ENCODE measurements at places on chromosomes 16 and 17.

GRCh38 chr16:87806261-87806640, 40.5 kb upstream of the KLHDC4 start:
- DNase-seq: no peak

DNA sequence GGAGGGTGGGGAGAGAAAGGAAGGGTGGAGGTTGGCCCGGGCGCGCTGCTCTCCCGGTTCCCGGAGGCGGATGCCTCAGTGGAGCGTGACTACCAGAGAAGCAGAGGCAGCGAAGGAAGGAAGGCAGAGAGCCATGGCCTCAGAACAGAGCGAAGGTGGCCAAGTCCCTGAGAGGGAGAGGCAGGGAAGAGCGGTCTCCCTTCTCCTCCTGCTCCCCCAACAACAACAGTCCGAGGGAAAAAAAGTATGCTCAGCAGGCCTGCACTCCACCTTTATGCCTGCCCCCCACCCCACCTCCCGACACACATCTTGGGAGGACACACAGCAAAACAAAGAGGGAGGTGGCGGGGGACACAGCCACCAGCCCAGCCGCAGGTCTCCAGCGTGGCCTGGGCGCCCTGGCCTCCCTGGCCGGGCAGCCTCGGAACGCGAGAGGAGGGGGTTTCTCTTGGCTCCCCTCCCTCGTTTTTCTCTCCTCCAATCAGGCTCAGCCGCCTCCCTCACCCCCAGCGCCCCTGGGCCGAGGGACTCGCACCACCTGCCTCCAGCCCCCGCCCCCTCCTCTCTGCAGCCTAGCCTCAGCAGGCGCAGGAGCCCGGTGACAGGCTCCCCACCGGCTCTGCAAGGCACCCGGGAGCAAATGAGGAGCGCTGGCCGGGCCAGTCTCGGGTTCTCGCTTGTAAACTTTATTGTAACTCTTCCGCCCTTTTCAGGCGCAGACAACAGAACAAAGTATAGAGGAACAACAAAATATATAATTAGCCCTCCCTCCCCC, 1.1 kb upstream of the HOXB7 start:
- no peak for DNase-seq

GRCh38 chr17:44220213-44221083, 973 bp upstream of the UBTF start:
- DNase-seq: no peak

- peak; percentile 80 for DNase-seq
These were observed 15.2 kb downstream of the RPTOR start for GRCh38 chr17:80559825-80560251.

DNA sequence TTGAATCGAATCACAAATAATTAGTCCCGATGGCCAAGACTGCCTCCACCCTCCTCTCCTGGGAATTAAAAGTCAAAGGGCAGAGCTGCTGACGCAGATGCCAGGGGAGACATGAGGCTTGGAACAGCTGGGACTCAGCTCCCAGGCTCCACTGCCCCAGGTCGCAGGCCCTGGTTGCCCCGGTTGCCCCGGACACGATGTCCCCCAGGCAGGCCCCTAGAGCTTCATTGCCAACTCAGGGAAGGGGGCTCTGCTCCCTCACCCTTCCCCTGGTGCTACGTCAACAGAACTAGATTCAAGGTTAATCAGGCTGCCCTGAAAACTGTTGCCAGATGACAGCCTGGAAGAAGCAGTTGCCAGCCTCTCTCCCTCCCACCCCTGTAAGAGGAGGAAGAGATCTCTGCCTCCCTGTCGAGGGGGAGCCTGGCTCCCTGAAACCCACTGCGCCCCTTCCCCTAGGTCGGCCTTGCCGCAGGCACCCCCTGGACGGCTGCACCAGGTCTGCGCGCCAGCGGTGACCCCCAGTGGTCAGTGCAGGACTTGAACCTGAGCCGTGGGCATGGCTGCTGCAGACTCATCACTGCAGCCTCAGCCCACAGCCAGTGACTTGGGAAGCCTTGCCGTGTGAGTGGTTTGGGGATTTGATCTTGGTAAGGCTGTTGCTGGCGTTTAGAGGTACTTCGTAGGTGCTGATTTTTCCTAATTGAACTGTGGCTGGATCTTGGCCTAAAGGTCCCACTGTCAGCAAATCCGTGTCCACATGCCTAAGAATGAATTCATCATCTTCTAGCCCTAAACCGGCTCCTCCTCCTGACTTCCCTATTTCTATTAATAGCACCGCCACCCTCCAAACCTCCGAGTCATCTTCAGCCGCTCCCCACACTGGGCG, 84.1 kb upstream of the TOB1 start:
- DNase-seq: peak; percentile 63

DNA sequence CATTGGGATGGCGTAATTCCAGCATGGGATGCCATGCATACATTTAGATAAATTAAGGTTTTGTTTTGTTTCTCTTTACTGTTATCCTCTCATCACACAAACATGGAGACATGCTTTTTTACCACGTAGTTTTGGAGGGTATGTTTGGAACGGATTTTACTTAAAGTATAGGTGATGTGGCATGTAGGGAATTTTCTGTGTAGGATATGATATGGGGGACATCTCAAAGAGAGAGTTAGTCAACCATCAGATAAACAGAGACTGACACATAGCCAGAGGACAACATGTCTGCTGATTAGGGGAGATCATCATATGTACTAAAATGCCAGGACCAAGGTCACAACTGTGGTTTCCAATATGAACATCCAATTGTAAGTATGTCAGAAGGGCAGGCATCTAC, 503.9 kb downstream of the HAPSTR1 start:
- no peak for DNase-seq

GRCh38 chr17:66733759-66734158, 101.2 kb upstream of the CACNG5 start:
- no peak for DNase-seq

- no peak for DNase-seq
These were observed 4.8 kb upstream of the GLG1 start for GRCh38 chr16:74611721-74612120.

DNA sequence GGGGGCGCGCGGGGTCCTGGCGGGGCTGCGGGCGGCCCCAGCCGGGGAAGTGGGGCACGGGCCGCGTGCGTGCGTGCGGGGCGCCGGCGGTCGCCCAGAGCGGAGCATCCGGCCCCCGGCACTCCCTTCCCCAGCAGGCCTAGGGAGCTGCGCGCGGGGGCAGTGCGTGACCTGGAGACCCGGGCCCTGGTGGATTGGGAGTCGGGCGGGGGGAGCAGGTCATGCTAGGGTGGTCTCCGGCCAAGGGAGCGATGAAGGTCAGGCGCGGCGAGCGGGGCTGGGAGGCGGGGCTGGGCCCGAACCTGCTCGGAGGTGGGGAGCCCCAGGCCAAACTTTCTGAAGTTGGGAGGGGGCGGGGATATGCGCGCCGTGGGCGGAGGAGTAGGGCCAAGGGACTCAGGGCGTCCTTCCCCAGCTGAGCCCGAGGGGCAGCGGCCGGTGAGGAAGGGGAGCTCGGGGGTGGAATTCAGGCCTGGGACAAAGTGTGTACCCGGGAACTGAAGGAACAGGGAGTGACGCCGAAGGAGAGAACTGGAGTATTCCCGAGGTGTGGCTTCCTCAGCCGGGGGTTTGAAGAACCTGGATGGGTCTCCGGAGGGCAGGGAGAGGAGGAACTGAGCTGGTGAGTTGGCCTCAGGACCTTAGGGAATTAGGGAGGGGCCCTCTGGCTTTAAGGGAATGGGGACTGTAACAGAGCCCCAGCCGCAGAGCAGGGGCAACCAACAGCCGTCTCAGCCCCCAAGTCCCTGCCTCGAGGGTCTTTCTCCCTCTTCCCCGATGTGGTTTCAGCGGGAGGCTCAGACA, 589 bp downstream of the XYLT2 start:
- DNase-seq: no peak

DNA sequence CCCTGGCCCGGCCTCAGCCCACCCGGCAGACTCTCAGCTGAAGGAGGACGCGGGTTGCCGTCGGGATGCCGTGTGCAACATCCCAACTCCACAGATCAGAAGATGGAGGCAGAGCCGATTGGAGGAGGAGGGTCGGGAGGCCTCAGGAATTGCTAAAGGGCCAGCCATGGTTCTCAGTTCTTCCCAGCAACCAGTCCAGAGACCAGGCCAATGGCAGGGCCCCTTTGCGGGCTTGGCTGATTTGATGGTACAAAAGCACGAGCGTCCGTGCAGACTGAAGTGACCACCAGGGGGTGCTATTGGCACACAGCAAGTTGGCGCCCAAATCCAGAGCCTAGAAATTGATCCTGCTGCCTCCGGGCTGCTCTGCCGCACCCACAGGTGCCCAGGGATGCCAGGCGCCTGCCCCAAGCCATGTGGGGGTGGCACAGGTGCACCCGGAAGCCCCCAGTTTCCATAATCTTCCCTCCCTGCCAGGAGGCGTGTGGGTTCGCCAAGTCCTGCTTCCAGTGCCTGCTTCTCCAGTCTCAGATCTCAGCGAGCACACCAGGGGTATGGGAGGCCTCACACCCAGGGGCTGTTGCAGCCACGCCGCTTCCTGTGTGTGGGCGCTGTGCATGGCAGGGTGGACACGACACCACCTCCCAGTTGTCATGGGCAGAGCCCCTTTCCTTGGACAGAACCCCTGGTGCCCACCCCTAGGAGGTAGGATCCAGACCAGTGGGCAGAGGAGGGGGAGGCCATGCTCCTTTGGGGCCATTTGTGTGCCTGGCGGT, 7.1 kb upstream of the TEX19 start:
- DNase-seq: no peak

GRCh38 chr17:32943206-32943605, 15.3 kb downstream of the TMEM98 start:
- no peak for DNase-seq

DNA sequence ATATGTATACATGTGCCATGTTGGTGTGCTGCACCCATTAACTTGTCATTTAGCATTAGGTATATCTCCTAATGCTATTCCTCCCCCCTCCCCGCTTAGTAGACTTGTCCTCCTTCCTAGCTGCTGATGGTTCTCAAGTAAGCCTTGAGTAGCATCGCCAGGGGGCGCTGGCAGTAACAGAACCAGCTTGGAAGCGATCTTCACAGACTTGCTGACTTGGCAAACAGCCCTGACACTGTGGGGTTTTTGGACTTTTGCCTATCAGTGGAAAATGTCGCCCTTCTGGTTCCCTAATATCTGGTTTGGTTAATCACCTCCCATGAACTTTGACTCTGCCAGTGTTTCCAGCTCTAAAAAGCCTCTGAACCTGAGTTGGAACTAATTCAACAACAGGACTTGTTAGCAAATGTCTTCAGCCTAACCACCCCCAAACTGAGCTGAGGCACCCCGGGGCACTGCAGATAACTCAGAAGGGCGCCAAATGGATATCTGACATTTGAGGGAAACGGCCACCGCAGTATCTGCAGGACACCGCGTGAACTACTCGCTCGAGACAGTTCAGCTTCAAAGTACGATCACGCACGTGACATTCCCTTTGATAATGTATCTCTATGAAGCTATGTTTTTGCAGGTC, 15.4 kb upstream of the SPATA32 start:
- peak; percentile 43 for DNase-seq

GRCh38 chr17:50731575-50732460, 12.4 kb downstream of the LUC7L3 start:
- no peak for DNase-seq

- no peak for DNase-seq
These were observed 13.9 kb downstream of the NXPH3 start for GRCh38 chr17:49589577-49589927.

GRCh38 chr16:72224260-72224768, 52.4 kb upstream of the PMFBP1 start:
- no peak for DNase-seq

DNA sequence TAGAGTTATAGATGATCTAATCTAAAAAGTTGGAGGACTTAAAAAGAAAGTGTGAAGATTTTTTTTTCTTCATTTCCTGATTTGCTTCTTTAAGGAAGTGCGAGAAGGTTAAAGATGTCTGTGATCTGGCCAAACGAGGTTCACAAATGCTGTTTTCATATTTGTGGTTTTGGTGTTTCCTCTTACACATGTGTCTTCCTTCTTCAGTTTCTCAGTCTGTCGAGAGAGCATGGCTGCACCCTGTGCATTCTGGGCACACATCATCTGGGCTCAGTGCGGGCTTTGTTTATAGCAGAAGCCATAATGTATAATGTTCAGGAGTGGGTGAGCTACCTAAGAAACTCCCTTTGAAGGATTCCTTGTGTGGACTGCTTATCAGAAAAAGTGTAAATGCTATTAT, 260.4 kb upstream of the TBX2 start:
- no peak for DNase-seq

- DNase-seq: no peak
These were observed 7.5 kb downstream of the TENT4B start for GRCh38 chr16:50160495-50161164.

- no peak for DNase-seq
These were observed 69.2 kb downstream of the MAP2K4 start for GRCh38 chr17:12089809-12090384.

- DNase-seq: no peak
These were observed 10.8 kb downstream of the TAT start for GRCh38 chr16:71565812-71566700.

GRCh38 chr17:40130352-40131042, 8.7 kb downstream of the MSL1 start:
- DNase-seq: peak; percentile 42
